ENCODE measurements at places on chromosomes 1 and 21. TPM values are rescaled to one million over a fixed set of nuclear protein-coding genes. Genes with fewer than 3 reads are reported as not detected.

Gene CHIA
- total RNA-seq: not detected

Gene AMY1A
- not detected for total RNA-seq

Gene SOX13
- total RNA-seq: 6.5 TPM

Gene NUP210L
- 0.17 TPM for total RNA-seq

Gene TTC39A
- 3.0 TPM for total RNA-seq

Gene AGT
- total RNA-seq: under 0.01 TPM

Gene BTG3
- total RNA-seq: 10.0 TPM
